CD4-positive, alpha-beta T cell treated with Interleukin-4 for 4 hours (primary cell): ENCODE measurements at places on chromosomes 7 and 10.

DNA sequence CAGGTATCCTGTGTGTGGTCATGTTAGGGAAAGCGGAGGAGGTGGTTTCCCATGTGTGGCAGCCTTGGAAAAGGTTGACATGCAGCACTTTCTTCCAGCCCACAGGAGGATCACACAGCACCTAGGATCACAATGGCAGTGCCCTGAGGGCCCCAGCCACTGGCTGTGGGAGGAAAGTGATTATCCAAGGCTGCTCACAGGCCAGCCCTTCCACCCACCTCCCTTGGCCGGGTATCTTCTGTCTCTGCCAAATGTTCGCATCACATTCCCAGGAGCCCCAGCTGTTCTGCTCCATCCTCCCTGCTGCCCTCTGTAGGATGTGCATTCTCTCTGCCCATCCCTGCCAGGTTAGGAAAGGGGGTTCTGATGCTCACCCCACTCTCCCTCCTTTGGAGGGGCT is 2.5 kb upstream of the MLXIPL start:
- DNase-seq = no peak

- DNase-seq = no peak
Measured at GRCh38 chr10:62335326-62335725, 38.8 kb upstream of the ZNF365 start.

- DNase-seq = no peak
Measured at GRCh38 chr10:132538790-132539421, 1.3 kb downstream of the INPP5A start.

DNA sequence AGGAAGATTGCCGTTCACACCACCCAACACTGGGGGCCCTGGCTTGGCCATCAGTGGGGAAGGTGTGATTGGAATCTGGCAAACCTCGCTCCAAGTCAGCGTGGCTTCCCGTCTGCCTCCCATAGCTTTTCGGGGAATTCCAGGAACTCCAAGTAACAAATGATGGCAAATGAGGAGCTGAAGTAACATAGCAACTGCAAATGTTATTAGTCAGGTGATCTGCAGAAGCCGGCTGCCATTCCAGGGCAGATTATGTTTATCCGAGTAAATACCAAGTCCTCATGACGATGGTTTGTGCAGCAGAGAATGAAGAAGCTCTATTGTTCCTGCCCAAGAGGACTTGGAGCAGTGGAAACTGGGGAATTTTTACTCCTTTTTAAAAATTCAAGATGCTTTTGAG is 270.5 kb upstream of the PODXL start:
- DNase-seq = no peak
